ENCODE measurements at places on chromosomes 12 and 14. TPM values are rescaled to one million over a fixed set of nuclear protein-coding genes. Genes with fewer than 3 reads are reported as not detected.

GRCh38 chr12:112421363-112421762 is 2.6 kb downstream of the PTPN11 start:
- no peak overlapping the region for H3K4me3 ChIP-seq
- DNase-seq: no peak
- H3K36me3 ChIP-seq: no peaks in the 10 kb centered on the region

GRCh38 chr12:92138144-92138543 is 7.5 kb downstream of the BTG1 start:
- H3K4me3 ChIP-seq: peak overlapping the region; percentile 73
- peaks cover 50% of the 10 kb centered on the region for H3K4me1 ChIP-seq
- peaks cover 27% of the 10 kb centered on the region for H3K36me3 ChIP-seq
- H3K27ac ChIP-seq: peak overlapping the region; percentile 61
- H3K27me3 ChIP-seq: no peaks in the 10 kb centered on the region
- no peak for DNase-seq

GRCh38 chr14:97878727-97879126 is 1081.5 kb downstream of the VRK1 start:
- no peak overlapping the region for H3K27ac ChIP-seq
- H3K4me3 ChIP-seq: no peak overlapping the region
- H3K27me3 ChIP-seq: no peaks in the 10 kb centered on the region
- no peak for DNase-seq

GRCh38 chr14:37196604-37197420 is 925 bp upstream of the MIPOL1 start:
- H3K36me3 ChIP-seq: no peaks in the 10 kb centered on the region
- no peaks in the 10 kb centered on the region for H3K27me3 ChIP-seq
- H3K27ac ChIP-seq: peak overlapping the region; percentile 90
- no peak for DNase-seq
- peak overlapping the region; percentile 59 for H3K4me3 ChIP-seq

SERPINA3 gene
- total RNA-seq: 36.4 TPM

RAPGEF3 gene
- total RNA-seq: 69.6 TPM

All from upper lobe of right lung (tissue), 1 donor.